ENCODE measurements at places on chromosomes 4 and X.

GRCh38 chr4:142473218-142473959 lies 372.7 kb downstream of the INPP4B start:
- no peak for DNase-seq

DNA sequence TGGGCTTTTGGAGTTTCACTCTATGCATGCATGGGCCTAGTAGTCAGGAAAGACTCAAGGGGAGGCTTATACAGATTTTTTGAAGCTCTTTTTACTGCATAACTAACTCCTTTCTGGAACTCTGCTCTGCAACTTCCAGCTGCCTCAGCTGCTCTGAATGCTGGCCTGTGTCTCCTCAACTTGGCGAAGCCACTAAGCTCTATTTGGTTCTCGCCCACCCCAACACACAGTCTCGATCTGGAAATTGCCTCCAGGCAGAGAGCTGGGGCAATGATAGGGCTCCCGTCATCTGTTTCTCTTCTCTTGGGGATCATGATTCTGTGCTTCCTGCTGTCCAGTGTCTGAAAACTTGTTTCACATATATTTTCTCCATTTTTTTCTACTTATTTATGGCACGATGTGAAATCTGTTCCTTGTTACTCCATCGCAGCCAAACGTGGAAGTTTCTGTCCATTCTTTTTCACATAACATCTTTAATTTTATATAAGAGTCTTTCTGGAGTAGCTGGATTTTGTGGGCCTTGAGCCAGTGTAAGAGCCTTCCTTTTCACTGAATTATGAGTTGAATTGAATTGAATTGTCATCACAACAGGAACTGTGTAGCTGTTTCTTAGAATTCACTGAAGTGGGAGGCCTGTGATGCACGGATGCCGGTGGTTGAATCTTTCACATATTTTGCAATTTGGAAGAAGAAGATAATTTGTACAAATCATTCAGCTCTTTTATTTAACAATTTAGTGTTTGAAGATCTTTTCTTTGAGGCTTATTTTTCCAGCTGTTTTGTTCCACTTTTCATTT lies 9.0 kb downstream of the ZNF275 start:
- no peak for DNase-seq

DNA sequence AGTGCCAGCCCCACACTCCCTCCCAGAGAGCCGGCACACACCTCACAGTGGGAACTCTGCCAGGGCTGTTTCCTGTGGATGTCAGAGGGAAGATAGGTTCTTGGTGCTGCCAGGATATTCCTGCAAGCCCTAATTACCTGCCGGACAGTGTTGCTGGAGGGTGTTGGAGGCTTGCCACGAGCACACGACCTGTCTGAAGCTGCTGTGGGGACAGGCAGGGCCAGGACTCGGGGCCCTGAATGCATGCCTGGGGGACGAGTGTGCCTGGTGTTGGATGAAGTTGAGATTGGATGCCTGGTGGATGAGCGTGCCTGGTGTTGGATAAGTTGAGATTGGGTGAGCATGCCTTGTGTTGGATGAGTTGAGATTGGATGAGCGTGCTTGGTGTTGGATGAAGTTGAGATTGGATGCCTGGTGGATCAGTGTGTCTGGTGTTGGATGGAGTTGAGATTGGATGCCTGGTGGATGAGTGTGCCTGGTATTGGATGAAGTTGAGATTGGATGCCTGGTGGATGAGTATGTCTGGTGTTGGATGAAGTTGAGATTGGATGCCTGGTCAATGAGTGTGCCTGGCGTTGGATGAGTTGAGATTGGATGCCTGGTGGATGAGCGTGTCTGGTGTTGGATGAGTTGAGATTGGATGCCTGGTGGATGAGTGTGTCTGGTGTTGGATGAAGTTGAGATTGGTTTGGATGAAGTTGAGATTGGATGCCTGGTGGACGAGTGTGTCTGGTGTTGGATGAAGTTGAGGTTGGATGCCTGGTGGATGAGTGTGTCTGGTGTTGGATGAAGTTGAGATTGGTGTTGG lies 23.2 kb upstream of the UVSSA start:
- DNase-seq: no peak

DNA sequence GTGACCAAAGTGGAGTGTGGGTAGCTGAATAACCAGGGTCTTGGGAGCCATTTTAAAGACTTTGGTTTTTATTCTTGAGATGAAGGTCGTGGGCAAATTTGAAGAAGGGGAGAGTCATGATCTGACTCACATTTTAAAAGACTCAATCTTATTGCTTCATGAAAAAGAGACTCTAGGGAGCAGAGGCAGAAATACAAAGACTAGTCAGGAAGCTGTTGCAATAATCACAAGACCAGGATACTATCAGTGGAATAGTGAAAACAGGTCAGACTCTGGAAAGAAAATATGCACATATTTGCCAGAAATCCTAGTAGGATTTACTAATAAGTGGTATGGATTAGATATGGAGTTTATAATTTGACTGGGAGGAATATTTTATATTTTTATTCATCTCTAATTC lies 448.4 kb downstream of the RAPGEF2 start:
- no peak for DNase-seq

- DNase-seq: no peak
Measured at GRCh38 chrX:24282381-24283126, 31.3 kb downstream of the SUPT20HL2 start.

DNA sequence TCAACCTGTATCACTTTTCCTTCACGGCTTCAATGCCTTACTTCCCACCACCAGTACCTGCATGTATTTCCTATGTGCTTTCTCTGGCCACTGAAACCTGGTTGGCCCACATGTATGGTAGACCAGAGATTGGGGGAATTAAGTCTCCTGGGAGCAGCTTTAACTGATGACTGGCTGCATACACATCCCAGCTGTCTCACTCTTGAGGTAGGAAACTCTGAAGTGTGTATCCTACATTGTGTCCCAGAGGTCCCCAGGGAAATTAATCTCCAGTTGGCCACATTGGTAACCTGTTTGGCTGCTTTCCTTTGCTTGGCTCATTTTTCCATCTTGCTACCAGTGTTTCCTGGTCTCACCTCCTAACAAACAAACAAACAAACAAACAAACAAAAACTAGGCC lies 124.4 kb downstream of the ZNF827 start:
- DNase-seq: no peak

- DNase-seq: no peak
Measured at GRCh38 chr4:11038926-11039325, 354.4 kb upstream of the CLNK start.

DNA sequence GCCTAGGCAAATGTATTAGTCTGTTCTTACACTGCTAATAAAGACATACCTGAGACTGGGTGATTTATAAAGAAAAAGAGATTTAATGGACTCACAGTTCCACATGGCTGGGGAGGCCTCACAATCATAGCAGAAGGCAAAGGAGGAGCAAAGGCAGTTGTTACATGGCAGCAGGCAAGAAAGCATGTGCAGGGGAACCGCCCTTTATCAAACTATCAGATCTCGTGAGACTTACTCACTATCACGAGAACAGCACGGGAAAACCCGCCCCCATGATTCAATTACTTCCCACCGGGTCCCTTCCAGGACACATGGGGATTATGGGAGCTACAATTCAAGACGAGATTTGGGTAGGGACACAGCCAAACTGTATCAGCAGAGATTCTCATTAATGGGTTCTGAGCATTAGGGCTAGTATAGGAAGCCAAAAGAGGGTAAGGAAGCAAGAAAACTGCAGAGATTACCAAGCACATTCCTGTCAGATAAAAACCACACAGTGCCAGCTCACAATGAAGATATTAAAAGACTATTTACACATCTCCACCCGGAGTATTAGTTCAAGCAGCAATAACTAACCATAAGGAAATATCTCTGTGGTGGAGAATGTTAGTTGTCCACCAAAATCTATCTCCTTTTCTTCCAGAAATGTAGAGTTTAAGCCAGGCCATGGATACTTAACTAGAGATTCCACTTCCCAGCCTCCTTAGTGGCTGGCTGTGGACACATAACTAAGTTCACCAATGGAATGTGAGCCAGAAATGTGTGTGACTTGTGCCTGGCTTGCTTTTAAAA lies 61.2 kb upstream of the HOPX start:
- DNase-seq: no peak

GRCh38 chr4:110484029-110484428 lies 8.1 kb downstream of the ENPEP start:
- DNase-seq: no peak

DNA sequence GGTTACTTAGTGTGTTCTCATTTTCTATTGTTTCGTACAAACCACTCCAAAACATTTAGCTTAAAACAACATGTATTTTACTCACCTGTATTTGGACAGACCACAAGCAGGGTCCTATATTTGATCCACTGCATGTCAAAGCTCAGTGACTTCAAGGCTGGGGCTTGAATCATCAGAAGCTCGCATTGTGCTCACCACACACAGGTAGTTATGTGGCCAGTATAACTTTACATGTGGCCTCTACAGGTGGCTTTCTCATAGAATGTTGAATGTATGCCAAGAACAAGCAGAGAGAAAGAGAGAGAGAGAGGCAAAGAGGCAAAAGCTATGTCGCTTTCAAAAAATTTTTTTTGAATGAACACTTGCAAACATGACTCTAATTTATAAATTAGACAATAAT lies 107.6 kb downstream of the QRFPR start:
- no peak for DNase-seq

DNA sequence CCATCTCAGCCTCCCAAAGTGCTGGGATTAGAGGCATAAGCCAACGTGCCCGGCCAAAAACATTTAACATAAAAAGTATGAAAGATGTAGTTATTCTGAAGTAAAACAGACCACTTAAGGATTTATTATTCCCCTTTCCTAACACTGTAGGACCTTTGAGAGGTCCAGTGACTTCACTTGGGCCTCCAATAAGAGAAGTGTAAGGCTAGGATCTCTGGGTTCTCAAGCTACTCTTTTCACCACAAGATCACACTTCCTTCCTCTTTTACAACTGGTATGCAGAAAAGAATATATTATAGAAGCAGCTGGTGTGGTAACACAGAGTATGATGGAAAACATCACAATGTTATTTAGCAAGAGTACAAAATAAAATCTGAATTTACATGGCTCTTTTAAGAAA lies 30.2 kb upstream of the CCNG2 start:
- no peak for DNase-seq

- no peak for DNase-seq
Measured at GRCh38 chr4:47617607-47618006, 132.5 kb downstream of the ATP10D start.

- no peak for DNase-seq
Measured at GRCh38 chr4:649293-649625, 23.9 kb downstream of the PDE6B start.

- DNase-seq: no peak
Measured at GRCh38 chr4:125350470-125351135, 35.8 kb downstream of the FAT4 start.

- DNase-seq: no peak
Measured at GRCh38 chrX:101950581-101950980, 18.8 kb upstream of the ZMAT1 start.

DNA sequence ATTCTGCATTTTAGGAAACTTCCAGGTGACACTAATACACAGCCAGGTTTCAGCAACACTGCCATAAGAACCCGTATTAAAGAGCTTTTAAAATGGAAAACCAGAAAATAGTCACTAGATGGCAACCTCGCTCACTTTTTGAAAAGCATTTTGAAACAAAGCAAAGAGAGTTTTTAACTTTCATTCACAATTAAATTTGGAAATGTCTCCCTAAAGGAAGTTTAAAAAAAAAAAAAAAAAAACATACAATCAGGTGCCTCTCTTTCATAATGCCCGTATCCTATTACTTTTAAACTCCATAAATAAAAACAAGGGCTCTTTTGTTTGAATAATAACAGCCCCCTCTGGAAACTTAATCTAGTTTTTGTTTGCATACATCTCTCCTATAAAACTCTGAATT lies 20.3 kb downstream of the MEPE start:
- no peak for DNase-seq

DNA sequence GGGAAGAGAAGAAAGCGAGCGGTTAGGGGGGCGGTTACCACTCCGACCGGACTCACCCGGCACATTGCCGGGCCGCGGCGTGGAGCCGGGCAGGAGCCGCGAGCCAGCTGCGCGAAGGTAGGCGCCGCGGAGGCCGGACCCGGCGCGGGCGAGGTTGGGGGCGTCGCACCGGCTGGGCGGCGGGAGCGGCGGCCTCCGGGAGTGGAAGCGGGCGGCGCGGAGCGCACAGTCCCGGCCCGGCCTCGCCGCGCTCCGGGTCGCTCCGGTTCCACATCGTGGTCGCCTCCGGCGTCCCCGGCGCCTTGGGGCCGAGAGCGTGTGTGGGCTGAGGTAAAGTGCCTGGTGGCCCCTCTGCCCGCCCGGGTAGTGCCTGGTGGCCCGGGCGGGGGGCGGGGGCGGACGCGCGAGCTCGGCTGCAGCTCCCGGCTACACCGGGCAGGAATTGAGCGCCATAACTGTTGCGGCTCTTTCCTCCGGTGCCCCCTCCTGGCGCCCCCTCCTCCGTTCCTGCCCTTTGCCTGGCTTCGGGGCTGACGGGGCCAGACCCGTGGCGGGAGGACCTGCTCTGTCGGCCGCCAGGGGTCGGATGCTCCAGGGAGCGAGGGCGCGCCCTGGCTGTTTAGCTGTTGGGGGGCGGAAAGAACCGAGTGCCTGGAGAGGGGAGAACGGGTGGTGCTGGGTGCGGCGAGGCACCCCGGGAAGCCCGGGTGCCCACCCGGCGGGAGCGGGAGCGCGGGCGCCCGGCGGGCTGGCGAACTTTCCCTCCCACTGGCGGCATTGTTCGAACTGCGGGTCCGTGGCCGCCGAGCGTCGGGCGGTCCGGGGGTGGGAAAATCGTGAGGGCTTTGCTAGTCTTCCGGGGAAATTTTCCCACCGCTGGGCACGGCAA lies 626 bp downstream of the JADE3 start:
- DNase-seq: peak; percentile 55

GRCh38 chr4:87783781-87784180 lies 15.6 kb upstream of the IBSP start:
- DNase-seq: no peak

GRCh38 chrX:53969540-53969939 lies 74.7 kb downstream of the PHF8 start:
- DNase-seq: no peak

GRCh38 chr4:123649250-123649644 lies 252.7 kb downstream of the SPRY1 start:
- no peak for DNase-seq

GRCh38 chr4:2648159-2648814 lies 107.8 kb downstream of the TNIP2 start:
- DNase-seq: no peak

DNA sequence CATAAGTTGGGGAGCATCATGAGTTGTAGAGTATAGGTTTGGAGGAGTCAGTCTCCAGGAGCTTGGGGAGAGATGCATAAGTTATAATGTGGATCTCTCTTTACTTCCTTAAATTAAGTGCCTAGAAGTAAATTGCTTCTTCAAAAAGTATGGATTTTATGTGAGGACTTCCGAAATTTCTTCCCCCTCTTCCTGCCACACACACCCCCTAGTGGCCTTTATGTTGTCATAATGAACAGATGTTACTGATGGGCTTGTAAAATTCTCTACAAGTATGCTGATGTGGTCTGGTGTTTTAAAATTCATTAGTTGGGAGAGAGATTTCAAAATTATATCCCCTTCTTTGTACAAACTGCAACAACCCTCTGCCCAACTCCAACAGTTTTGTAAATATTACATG lies 2.3 kb upstream of the METTL14 start:
- DNase-seq: no peak

- no peak for DNase-seq
Measured at GRCh38 chr4:25123236-25123635, 37.0 kb downstream of the SEPSECS start.

GRCh38 chrX:68415316-68415715 lies 18.0 kb downstream of the OPHN1 start:
- peak; percentile 46 for DNase-seq

Data from tibial artery (tissue), 4 donors.